LHCN-M2 (cell line): ENCODE measurements at places on chromosomes 7 and 10. TPM values are rescaled to one million over a fixed set of nuclear protein-coding genes. Genes with fewer than 3 reads are reported as not detected.

- DNase-seq, result no peak
Observed at GRCh38 chr7:158933468-158934139, 77.2 kb downstream of the DYNC2I1 start.

GRM3 gene
- total RNA-seq, result not detected in 2 replicates

ZNF777 gene
- 11.0 and 15.9 TPM in 2 replicates for total RNA-seq

DNA sequence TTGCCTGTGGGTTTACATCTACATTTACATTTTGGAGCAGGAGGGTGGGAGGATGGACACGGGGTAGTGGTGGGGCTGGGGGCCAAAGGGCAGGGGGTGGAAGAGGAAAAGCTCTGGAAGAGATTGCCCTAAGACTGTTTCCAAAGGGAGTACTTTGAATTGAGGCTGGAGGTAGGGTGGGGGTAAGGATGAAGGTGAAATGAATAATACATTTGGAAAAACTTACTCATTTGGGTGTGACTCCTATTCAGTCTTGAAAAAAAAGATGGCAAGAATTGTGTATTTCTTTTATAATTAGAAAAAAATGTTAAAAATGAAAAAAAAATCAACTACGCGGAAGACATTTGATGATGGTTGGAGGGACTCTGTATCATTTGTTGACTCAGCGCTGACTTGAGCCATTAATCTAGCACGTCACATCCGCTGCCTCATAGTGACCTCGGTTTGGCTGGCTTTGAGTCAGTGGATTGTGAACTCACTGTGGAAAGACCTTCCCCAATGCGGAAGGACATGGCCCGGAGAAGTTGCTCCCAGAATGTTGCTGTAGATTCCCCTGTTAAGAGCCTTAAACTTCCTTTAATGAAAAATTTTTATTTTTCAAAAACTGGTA, 2.8 kb downstream of the FAM180A start:
- peak; percentile 99 for DNase-seq

GRCh38 chr10:117160567-117160966, 22.5 kb upstream of the VAX1 start:
- DNase-seq, result no peak

CCDC7 gene
- total RNA-seq, result 8.7 and 9.7 TPM in 2 replicates

LOXL4 gene
- total RNA-seq, result 0.19 and 0.46 TPM in 2 replicates

DNA sequence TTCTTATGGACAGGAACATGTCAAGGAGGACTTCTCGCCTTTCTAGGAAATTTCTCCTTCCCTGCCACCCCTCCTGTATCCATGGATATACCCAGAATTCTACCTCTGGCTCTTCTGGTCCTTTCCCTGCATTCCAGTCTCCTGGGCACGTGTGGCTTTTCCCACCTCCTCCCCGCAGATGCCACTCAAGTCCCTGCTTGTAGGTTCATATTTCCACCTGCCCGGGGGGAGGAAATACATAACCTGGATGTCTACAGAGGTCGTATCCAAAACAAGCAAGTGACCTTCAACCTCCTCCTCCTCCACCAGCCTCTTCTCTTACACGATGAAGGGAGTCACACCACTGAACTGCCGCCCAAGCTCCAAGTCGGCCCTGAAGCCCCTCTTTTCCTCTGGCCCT, 20.7 kb downstream of the FGFR2 start:
- DNase-seq, result no peak

PDSS1 gene
- total RNA-seq, result 14.6 and 16.1 TPM in 2 replicates

FXYD4 gene
- not detected in 2 replicates for total RNA-seq

VPS37D gene
- 6.1 and 6.9 TPM in 2 replicates for total RNA-seq

LRRC18 gene
- total RNA-seq, result not detected in 2 replicates

GRCh38 chr10:118742782-118743181, 12.0 kb downstream of the CACUL1 start:
- peak; percentile 38 for DNase-seq

AEBP1 gene
- not detected in 2 replicates for total RNA-seq

- DNase-seq, result no peak
Observed at GRCh38 chr10:124299696-124300095, 119.0 kb downstream of the OAT start.

OR2A12 gene
- total RNA-seq, result not detected in 2 replicates
